Lung (tissue), 17 donors: ENCODE measurements at places on chromosomes 16 and 17.
A peak's percentile ranks its signal among the peaks of the same experiment; 100 is the strongest.

- no peak for DNase-seq
Measured at GRCh38 chr17:81948635-81949378, 1.8 kb upstream of the MYADML2 start.

- no peak for DNase-seq
Measured at GRCh38 chr17:622356-622755, 92.3 kb downstream of the VPS53 start.

DNA sequence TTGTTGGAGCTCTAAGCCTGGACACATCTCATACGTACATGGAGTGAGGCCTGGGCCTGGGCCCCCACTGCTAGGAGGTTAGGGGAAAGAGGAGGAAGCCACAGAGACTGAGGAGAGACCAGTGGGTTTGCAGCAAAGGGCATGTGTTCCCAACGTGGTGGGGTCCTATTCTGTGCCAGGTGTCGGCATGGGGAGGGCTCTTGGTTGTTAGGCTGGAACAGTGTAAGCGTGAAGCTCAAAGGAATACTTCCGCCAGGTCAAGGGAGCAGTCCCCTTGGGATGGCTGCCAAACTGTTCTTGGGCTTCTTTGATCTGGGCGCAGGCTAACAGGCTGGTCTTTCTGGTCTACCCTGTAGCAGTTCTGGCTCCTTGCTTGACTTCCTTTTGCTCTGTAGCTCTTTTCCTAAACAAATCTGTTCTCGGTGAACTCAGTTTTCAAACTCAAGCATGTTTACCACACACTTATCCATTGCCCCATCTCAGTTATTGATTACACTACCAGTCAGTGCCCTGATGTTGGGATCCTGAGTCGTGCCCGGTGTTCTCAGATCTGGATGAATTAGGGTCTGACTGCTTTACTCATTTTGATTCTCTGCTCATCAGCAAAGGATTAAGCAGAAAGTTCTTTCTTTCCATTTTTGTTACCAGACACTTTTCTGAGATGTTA, 36.4 kb downstream of the GPT2 start:
- peak; percentile 79 for DNase-seq

GRCh38 chr17:945672-946071, 33.9 kb downstream of the NXN start:
- DNase-seq: no peak

GRCh38 chr17:50708050-50709000, 611 bp upstream of the ANKRD40 start:
- peak; percentile 63 for DNase-seq

- no peak for DNase-seq
Measured at GRCh38 chr16:79599256-79599836, 1.2 kb downstream of the MAF start.

GRCh38 chr16:10578474-10579316, 1.7 kb downstream of the EMP2 start:
- peak; percentile 65 for DNase-seq

GRCh38 chr17:67441052-67441895, 64.2 kb downstream of the PITPNC1 start:
- peak; percentile 15 for DNase-seq

DNA sequence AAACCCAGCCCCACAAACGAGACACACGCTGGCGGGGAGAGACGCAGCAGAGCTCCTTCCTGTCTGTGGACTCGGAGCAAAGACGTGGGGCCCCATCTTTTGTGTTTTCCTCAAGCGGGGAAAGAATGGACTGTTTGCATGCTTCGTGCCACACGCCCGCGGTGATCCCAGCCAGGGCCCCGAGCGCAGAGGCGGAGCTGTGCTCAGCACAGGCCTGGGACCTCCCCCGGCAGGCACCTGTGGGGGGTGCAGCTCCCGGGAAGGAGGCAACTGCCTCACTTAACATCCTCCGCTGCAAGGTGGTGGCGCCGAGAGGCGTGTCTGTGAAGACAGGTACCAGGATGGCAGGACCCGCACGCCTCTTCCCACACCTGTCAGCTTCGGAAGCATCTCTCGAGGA, 19.1 kb downstream of the TRARG1 start:
- DNase-seq: peak; percentile 35

DNA sequence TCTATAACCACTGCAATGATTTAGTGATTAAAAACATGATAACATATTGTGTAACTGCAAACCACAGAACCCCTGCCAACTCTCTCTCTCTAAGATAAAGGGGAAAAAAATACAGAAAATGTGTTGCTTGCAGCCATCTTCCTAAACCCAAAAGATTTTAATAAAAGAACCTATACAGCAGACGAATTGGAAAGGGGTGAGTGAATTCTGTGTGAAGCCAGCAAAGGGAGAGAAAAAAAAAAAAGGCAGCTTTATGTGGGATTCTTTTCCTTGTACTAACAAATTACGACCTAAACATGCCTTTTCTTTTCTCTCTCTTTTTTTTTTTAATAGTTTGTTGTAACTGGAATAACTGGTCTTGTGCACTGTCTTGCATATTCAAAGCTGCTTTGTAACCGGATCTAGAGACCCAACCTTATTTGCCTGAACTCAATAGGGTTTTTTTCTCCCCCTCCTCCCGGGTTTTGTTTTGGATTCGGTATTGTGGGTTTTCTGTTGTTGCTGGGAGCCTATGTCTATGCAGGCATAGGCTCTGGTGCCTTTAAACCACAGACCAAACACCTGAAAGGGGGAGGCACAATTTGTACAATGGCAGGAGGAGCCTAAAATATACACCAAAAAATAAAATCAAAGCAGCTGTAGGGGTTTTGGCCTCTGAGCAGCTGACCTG, 7.0 kb upstream of the ZFHX3 start:
- peak; percentile 82 for DNase-seq

GRCh38 chr17:20200016-20200795, 191.0 kb downstream of the SPECC1 start:
- DNase-seq: no peak

- no peak for DNase-seq
Measured at GRCh38 chr16:19769239-19769638, 51.2 kb downstream of the IQCK start.

DNA sequence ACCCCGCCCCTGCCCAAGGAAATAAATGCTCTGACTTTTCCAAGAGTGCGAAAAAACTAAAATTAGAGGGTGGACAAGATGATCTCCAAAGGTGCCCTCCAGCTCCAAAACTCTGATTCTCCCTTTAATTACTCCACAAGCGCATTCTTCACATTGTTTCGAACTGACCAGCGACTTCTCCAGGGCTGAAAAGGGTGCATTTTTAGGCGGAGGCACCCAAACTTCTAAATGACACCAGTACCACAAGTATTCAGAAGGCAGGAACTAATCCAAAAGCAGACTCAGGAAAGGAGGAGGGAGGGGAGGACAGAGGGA, 750 bp downstream of the ZFHX3 start:
- DNase-seq: no peak

DNA sequence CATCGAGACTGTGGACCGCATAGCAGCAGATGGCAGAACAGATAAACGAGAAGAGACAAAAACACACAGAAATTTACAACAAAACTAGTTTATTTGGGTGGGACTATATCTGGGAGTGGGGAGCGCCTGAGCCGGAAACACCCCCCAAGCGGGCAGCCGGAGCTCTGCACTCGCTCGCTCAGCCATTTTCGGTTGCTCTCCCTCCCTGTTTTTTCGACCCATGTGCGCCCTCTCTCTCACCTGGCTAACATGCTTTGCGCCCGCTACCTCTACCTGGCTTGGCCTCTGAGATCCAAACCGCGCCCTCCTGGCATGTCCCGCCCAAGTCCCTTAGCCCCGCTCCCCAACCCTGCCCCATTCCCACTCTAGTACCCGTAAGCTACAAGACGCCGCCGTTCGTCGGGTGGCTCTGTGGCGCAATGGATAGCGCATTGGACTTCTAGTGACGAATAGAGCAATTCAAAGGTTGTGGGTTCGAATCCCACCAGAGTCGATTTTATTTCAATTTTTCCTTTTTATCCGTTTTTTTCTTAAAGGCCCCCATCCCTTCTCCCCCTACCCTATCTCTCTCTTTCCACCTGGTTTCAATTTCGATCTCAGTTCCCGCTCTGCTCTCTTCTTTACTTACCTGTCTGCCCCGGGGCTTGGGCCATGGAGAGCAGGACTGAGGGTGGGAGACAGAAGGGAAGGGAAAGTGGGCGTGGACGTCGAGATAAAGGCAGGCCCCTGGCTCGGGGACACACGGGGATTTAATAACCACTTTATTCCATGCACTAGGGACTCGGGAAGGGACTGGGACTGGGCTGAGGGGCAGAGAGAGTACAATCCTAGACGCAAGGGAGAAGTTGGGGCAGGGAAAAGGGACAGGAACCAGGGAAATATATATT, 2.4 kb upstream of the ALOXE3 start:
- peak; percentile 49 for DNase-seq

DNA sequence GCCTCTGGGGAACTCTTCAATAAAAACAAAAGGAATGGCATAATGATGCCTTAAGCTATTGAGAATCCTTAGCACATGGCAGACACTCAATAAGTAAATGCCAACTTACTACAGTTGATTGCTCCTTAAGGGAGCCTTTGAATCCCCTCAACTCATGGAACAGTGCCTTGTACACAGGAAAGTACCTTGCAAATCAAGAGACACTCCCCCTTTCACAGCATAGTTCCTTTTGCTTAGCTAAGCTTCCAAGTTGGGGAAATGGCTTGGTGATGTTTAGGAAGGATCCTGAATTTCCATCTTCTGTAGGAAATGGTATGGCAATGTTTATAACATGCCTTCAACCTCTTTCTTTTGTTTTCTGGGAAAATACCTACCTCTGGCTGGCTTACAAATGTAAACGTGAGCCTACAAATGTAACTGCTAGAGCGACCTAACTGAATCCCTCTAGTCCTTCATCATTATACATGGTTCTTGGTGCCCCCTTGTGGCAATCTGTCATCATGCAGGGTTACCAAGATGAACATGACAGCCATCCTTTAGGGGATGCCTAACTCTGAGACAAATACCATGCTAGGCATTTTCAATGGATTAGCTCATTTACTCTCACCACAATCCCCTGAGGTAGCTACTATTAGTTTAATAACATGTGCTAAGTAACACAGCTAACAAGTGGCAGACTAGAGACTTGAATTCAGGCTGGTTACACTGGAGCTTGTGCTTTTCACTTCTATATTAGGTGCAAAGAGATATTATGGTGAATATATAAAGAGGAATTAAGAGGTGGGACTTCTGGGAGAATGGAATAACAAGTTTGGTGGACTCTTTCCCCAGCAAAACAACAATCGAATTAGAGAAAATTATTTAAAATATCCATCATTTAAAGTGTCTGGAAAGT, 65.0 kb downstream of the MMD start:
- DNase-seq: peak; percentile 66

GRCh38 chr16:88926374-88926990, 50.5 kb downstream of the CBFA2T3 start:
- no peak for DNase-seq

GRCh38 chr17:57849163-57849873, 526 bp downstream of the MRPS23 start:
- no peak for DNase-seq

GRCh38 chr17:79220201-79220712, 145.6 kb downstream of the ENGASE start:
- no peak for DNase-seq

- no peak for DNase-seq
Measured at GRCh38 chr16:31470615-31471014, 1.3 kb upstream of the TGFB1I1 start.

DNA sequence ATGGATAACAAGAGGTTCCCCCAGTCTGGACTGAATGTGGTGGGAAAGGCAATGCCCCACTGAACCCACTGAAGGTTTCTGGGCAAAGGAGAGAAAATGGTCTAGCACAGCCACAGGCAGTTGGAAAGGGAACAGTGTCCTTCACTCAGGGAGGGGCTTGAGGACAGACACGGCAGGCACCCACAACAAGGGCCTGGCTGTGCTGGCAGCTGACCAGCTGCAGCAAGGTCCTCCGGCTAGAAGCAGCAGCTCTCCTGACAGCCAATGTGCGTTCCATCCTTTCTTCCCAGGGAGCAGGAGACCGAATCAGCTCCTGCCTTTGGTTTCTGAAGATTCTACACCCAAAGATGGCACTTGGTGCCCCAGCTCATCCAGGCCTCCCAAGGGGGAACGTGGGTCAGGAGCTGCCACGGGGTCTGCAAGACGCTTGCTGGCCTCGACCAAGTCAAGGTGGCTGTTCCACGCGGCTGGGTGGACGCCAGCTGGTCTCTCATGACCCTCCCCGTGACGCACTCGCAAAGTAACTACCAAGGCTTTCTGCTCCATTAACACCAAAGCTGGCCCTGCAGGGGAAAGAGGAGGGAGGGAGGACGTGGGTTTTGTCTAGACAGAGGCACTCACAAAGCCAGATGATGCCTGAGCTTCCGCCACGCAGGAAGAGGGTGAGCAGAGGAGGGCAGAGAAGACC, 11.1 kb downstream of the ABR start:
- DNase-seq: no peak

- DNase-seq: no peak
Measured at GRCh38 chr17:60522889-60523626, 3.0 kb downstream of the APPBP2 start.

- no peak for DNase-seq
Measured at GRCh38 chr16:50705436-50706110, 12.2 kb downstream of the NOD2 start.

DNA sequence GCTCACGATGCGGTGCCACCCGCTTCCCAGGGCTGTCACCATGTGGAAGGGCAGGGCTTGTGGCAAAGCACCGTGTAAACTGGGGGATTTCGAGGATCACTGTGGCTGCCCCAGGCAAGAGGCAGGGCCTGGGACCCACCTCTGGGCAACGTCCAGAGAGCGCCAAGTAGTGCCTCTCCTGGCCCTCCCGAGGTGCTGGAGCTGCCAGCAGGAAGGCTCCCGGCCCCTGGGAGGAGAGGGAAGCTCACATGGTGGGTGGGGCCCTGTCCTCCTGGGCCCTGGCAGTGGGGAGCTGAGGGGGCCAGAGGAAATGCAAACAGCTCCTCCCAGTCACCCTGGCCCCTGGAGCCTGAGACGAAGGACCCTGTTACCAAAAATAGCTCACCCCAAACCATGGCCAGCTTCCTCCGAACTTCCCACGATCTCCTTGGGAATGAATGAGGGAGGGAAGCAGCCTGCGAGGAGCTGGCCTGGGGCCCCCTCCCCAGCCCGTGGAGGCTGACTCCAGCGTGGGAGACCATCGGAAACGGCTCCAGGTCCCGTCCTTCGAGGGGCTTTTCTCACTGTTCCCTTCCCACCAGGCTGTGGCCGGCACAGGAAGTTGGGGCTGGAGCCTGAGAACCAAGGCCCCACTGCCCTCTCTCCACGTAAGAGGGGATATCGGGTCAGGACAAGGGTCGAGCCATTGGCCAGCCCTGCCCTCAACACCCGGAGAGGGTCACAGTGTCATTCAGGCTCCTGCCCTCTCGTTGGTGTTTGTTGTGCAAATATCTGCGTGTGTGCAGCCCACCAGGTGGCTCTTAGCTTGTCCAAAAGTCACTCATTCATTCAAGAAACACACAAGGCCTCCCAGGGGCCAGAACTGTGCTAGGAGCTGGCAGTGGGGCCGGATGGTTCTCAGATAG, 17.7 kb downstream of the VASN start:
- no peak for DNase-seq

- DNase-seq: peak; percentile 69
Measured at GRCh38 chr16:72935896-72936295, 112.0 kb downstream of the ZFHX3 start.

- DNase-seq: no peak
Measured at GRCh38 chr16:47129755-47130435, 13.8 kb downstream of the NETO2 start.
